Left lobe of liver (tissue), 2 donors: ENCODE measurements at places on chromosomes 4 and X.

GRCh38 chrX:70998411-70999027 lies 67.6 kb upstream of the SLC7A3 start:
- no peak for DNase-seq

- no peak for DNase-seq
These were observed 276.4 kb downstream of the IL15 start for GRCh38 chr4:141912831-141913230.

DNA sequence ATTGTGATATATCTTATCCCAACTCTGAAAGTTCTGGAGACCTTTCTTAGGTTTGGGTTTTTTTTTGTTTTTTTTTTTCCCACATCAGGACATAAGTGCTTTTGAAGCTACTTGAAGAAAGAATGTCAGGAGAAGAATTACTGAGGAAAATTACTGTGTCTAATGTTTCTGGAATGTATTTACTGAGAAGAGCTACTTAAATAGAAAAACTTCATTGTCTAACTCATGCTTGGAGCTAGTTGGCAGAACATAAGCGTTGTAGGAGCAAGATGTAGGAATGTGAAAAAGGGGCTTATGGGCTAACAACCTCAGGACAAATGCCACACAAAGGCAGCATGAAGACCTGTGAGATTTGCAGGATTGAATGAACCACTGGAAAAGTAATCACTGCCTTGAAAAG lies 166.6 kb upstream of the GLRA2 start:
- DNase-seq: no peak

GRCh38 chr4:96186593-96186992 lies 346.7 kb downstream of the PDHA2 start:
- no peak for DNase-seq

DNA sequence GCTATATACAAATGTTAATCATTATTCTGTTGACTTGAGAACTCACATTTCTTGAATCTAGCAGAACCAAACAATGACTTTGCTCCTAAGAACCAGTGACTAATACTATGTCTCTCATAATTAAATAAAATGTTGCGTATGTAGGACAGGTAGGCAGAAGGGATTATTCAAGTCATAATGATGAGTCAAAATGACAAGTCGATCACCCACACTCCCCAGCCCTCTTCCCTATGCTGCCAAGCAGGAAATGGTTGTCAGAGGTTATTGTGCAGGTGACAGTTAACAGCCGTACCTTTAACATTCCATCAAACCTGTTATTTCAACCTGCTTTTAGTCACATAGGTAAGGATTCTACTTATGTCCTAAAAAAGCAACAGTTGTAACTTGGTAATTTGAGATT lies 22.0 kb upstream of the STK26 start:
- no peak for DNase-seq

- DNase-seq: no peak
These were observed 927.5 kb upstream of the SLIT2 start for GRCh38 chr4:19324184-19324583.

DNA sequence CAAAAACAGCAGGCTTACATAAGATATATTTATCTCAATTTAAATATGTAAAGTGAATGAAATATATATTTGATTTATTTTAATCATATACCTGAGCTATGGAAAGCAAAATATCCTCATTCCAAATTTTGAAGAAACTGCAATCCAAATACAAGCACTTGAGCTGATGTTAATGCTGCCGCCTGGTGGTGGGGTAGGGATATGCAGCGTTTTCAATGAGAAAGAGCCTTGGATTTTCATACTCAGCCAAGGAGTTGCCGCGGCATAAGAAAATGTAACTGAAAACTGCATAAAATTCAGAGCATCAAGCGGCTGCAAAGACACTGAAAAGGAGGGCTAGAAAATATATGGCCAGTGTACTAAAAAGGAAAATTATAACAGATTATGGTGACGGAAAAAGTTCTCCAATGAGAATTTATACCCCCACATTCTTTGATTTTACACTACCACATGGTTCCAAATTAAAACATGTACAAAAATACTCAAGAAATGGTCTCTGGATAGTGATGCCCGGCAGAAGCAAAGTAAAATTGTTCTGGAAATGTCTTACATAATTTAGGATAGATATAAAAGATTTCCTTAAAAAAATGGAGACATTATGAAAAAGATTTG lies 660.3 kb upstream of the PITX2 start:
- peak; percentile 60 for DNase-seq

DNA sequence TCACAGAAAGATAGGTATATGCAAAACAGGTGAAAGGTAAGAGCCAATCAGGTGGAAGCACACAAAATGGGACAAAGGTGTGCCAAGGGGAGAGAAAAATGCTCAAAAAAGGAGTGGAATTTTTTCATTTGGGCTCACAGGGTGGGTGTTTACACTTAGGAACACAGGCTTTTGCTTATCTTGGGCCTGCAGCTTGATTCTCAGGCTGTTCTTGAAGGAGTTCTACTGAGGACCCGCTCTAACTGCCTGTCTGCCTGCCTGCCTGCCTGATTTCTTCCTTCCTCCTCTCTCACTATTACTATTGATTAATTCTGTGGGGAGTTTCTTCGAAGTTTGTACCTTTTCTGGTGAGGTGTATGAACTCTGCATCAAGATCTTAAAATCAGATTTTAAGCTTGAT lies 120.3 kb upstream of the CTSO start:
- DNase-seq: no peak

DNA sequence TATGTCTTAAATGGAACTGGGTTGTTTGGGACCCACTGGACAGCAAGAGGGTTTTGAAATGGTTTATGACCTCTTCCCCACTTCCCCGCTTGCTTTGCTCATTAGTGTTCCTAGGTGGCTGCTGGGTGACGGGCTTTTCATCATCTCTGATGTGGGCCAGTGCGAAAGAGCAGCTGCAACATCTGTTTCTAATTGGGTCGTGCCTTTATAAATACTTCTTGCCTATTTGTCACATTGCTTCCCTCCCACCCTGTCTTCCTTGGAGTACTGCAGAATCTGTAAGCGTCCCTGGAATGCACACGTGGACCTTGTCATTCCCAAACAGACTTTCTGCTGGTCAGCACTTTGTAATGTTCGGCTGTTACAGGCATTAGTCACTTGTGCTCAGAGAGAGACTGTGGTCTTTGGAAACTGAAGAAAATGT lies 35.2 kb downstream of the SEPTIN11 start:
- DNase-seq: peak; percentile 63

- DNase-seq: no peak
These were observed 343.5 kb downstream of the RAPGEF2 start for GRCh38 chr4:159446266-159446976.

DNA sequence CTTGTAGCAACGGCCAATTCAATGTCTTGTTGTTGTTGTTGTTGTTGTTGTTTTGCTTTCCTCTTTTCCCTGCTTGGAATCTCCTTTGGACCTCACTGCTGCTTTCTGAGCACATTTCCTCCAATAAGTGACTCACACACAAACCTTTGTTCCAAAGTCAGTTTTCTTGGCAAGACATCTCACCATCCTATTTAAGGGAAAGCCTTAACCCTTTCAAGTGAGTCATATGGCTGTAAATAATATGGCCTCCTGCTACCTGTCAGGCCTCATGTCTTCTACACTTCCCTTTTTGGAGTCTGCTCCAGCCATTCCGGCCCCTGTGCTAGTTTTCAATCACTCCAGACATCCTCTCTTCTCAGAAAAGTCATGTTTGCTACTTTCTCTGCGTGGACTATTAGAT lies 79.5 kb upstream of the MAGEB10 start:
- DNase-seq: no peak

DNA sequence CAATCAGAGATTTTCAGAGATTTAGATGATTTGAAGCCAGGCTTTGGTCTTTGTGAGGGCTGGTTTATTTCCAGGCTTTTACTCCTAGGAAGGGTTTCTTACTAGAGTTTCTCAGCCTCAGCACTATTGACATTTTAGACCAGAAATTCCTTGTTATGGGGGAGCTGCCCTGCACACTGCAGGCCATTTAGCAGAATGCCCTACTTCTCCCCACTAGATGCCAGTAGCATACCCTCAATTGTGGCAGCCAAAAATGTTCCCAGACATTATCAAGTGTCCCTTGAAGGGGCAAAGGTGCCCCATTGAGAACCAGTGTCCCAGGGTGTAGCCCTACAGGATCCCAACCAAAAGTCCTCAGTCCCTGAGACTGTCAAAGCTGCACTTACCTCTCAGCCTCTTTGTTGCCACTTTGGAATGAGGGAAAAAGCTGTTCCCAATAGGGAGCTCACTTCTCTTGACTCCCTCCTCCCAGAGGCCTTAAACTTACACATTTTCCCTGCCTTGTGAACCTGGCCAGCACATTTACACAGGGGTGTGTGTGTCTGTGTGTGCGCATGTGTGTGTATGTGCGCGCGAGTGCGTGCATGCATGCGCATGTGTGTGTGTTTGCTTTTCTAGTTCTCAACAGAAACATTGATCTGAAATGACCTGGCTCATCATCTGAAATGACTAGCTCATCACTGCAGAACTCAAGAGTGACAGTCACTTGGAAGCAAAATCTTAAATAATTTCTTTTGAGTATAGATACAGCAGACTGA lies 231.4 kb downstream of the QDPR start:
- DNase-seq: no peak

DNA sequence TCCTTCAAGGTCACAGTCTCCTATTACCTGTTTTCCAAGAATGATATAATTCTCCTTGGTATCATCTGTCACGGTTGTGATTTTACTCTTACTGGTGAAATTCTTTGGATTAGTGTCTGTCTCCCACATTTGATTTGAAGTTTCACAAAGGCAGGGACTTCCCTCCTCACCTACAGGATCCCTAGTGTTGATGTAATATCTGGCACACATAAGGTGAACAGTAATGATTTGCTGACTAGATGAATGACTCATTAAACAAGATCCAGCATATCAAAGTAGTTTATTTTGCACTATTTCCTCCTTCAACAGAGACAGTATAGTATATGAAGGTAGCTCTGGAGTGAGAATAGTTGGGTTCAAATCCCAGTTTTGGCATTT lies 135.3 kb upstream of the IL1RAPL2 start:
- DNase-seq: no peak

DNA sequence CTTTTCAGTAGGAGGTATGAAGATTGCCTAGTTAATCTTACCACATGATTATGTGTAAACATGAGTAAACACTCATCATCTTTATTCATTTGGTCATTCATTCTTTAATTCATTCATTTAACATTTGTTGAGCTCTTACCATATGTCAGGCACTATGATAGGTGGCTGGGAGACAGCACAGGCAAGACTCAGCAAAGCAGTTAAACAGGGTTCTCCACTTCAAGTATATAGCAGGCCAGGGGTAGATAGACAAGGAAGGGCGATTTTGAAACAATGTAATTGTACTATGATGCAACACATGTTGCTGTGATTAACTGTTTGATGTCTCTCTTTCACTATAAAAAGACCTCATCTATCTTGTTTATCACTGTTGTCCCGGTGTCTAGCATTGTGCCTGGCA lies 84.3 kb upstream of the GPR101 start:
- no peak for DNase-seq

GRCh38 chr4:48015678-48016077 lies 803 bp downstream of the CNGA1 start:
- DNase-seq: peak; percentile 66

DNA sequence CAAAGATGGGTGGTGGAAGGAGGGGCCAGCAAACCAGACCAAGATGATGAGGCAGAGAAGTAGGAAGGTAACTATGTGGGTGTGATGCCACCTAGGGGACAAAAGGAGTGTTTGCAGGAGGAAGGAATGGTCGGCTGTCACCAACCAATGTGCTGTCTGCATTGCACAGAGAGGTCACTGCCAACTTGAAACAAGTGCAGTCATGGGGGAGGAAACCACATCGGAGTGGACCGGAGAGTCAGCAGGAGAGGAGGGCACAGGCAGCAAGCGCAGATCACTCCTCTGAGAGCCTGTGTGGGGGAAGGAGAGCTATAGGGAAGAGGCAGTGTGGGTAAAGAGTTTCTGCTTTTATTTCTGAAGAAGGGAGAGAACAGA lies 38.5 kb upstream of the FGFBP2 start:
- DNase-seq: peak; percentile 52

DNA sequence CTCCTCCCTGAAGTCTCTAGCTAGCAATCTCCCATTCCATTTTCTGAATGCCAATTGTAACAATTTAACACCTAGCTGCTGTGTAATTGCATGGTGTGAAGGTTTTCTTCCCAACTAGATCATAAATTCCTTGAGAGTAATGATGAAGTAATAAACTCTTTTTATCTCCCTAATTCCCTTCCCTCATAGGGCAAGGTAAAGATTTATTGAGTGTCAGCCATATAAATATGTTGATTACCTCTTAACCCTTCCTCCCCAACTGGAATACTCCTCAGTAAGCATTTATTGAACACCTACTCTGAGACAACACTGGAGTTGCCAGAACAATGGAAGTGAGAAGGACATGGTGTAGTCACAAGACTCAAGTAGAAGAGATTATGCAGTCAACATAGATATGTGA lies 112.7 kb downstream of the CLCN5 start:
- DNase-seq: no peak

DNA sequence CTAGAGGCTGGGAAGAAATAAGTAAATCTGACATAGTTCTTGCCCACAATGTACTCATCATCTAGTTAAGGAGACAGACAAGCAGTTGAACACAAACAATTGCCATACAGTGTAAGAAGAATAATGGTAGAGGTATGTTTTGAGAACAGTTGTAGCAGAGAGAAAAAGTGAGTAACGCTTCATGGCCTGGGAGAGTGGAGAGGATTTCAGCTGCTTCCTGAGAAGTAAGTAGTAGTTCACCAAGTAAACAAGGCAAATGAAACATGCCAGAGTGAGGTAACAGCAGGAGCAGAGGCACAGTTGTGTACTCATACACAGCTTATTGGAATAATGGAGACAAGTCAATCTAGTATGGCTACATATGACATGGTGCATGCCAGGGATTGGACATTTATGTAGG lies 53.6 kb upstream of the RAP2C start:
- DNase-seq: no peak

DNA sequence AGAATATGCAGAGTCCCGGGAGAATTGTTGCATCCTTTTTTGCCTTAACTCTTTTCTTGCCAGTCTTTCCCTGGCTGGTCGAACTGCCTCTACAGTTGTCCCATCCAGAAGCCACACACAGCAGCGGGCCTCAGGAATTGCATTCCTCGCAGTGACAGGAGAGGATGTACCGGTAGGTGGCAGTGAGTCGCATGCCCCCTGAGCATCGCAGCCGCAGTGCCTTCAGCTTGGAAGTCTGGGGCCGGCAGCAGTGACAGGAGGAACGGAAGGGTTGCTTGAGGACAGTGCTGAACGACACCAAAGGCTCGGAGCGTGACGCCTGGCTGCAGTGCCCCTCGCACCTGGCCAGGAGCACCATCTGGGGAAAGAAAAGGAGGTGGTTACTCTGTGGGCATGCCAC lies 23.5 kb downstream of the NDP start:
- no peak for DNase-seq

DNA sequence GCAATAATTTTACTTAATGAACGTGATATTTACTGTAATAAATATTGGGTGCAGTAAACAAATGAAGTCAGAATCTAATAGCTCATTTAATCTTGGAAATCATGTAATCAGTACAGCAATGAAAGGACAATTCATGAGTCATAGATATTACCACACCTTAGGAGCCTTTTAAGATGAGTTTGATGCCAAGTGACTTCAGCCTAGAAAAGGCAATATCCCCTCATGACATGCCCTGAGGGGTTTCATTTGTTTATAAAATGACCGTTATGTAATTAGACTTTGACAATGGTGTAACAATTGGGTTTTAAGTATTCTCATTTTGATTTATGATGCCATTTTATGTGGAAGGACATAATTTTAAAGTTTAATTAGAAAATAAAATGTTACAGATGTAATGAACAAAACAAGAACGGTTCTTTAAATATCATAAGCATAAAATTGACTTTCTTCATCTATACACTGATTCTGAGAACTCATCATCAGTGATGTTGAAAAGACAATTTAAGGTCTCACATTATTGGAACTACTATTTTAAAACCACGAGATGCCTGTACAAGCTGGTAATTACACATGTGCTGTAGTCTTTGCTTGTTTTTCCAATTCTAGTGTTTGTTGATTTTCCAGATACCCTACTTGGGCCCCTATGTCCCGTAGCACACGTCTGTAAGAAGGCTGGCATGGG lies 5.0 kb downstream of the FGF2 start:
- DNase-seq: no peak
